ENCODE measurements at places on chromosomes 16 and 17.

DNA sequence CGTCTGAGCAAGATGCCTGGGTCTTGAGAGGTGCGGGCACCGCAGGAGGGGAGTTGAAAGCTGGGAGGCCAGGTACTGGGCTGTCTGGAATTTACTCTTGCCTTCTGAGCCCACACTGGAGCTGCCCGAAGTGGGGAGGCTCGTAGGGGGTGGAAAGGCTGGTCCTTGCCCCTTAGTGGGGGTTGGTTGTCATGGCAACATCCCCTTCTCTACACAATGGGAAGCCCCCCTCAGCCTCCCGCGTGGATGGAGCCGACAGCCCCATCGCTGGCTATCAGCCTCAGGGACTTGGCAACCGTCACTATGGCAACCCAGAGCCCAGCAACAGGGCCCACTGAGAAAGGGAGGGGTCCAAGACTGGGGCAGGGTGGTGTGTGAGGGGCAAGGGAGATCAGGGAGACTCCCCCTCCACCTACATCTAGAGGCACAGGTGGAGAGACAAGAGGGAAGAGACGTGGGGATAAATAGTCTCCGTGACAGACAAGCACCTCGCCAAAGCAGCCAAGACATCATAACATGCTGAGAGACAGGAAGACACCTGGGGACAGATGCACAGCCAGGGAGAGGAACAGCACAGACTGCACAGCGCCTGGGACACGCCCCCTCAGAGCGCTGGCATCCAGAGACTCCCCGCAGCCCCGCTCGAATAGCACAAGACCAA is 5.3 kb upstream of the DNAH2 start:
- no peak for DNase-seq

GRCh38 chr16:88809676-88810165 is 2.0 kb downstream of the APRT start:
- no peak for DNase-seq

GRCh38 chr16:55149622-55150021 is 174.4 kb upstream of the IRX6 start:
- no peak for DNase-seq

- peak; percentile 69 for DNase-seq
These were observed 7.1 kb downstream of the COL1A1 start for GRCh38 chr17:50194140-50194933.

DNA sequence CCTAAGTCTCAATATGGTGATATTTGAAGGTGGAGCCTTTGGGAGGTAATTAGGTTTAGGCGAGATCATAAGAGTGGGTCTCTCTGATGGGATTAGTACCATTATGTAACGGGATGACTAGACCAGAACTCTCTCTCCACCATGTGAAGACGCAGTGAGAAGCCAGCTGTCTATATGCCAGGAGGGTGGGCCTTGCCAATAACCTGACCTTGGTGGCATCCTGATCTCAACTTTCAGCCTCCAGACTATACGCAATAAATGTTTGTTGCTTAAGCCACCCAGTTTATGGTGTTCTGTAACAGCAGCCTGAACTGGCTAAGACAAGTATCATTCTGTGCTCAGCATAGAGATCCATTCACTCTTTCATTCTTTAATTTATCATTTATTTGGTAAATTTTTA is 167.2 kb upstream of the CDH11 start:
- DNase-seq = no peak

DNA sequence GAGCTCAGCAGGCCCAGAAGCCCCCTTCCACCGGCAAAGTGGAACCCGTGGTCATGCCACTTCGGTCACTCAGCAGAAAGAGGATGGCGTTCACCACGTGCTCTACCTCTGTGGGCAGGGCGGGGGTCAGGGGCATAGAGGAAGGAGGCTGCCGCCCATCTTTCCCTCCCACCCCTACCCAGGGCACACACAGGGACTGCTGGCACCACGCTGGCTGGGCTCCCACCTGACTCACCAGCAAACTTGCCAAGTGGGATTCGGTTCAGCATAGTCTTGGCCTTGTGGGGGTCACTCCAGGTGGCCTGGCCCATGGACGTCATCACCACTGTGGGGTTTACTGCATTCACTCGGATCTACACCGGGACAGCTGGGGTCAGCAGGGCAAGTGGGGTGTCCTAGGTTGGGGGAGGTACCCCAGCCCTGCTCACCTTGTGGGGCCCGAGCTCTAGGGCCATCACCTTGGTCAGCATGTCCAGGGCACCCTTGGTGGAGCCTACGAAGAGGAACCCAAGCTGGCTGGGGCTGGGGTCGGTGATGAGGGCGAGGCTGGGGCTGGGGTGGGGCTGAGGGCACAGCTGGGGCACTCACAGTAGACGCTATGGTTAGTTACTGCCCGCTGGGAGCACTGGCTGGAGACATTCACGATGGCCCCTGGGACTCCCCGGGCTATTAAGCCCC is 1.4 kb downstream of the DCXR start:
- DNase-seq = no peak

GRCh38 chr17:44014133-44014436 is 678 bp downstream of the TMEM101 start:
- DNase-seq = no peak

DNA sequence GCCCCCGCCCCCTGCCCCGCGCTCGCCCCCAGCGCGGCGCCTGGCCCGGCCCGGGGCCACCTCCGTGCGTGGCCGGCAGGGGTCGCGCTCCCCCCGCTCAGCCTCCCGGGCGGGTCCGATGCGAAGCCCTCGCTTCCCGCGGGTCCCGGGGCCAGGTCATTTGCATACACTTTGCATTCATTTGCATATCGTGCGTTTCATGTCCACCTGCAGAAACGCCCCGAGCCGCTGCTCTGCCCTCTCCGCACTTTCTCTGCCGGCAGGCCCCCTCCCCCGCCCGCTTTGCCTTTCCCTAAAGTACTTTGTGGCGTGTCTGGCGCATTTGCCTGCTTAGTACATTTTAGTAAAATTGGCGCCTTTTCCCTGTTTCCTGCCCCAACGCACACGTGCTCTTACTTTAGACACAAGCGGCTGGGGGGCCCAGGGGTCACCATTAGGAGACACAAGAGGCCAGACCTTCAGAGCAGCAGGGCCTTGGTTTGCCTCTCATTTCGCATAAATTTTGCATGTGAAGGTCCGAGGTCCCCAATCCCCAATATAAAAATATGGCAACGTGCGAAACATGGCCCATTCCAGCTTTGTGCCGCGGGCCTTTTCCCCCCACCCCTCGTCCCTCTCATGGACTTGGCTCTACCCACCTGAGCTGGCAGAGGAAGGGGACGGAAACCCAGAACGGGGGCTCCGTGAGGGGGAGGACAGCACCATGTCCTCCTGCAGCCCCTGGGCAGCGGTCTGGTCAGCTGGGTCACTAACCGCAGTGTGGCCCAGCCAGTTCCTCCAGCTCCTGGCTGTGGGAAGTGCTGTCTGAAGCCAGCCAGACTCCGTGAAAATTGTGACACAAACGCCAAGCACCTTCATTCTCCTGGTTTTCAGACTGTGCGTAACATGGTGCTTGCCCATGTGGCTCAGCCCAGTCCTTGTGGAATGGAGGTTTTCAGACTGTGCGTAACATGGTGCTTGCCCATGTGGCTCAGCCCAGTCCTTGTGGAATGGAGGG is 34.8 kb downstream of the CBFA2T3 start:
- peak; percentile 73 for DNase-seq

DNA sequence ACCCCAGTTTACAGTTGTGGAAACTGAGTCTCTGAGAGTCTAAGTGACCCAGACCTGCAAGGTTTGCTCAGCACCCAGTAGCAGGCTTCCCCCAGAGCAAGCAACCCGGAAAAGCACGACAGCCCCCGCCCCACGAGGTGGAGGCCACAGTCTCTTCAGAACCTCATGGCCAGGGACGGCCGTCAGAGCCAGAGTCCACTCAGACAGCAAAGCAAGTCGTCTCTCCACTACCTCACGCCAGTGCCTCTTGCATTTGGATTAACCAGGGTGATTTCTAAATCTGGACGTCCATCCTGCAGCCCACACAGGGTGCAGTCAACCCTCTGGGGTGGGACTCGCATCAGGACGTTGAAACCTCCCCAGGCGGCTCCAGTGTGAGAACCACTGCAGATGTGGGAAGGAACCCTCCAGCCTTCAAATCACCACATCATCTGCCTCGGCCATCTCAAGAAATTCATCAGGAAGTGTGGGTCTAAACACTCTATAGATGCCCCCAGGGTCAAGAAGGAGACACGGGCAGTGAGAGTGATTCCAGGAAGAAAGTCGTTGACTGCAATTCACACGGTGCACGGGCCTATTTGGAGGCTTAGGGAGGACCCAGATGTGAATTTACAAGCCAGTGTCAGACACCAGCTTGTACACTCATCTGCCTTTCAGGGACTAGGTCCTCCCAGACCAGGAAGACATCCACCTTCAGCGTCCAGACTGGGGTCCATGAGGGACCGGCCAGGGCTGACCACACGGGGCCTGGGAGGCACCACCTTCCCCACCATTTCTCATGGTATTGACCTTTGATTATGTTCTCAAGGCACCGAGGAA is 20.2 kb upstream of the RBFOX3 start:
- DNase-seq = no peak

DNA sequence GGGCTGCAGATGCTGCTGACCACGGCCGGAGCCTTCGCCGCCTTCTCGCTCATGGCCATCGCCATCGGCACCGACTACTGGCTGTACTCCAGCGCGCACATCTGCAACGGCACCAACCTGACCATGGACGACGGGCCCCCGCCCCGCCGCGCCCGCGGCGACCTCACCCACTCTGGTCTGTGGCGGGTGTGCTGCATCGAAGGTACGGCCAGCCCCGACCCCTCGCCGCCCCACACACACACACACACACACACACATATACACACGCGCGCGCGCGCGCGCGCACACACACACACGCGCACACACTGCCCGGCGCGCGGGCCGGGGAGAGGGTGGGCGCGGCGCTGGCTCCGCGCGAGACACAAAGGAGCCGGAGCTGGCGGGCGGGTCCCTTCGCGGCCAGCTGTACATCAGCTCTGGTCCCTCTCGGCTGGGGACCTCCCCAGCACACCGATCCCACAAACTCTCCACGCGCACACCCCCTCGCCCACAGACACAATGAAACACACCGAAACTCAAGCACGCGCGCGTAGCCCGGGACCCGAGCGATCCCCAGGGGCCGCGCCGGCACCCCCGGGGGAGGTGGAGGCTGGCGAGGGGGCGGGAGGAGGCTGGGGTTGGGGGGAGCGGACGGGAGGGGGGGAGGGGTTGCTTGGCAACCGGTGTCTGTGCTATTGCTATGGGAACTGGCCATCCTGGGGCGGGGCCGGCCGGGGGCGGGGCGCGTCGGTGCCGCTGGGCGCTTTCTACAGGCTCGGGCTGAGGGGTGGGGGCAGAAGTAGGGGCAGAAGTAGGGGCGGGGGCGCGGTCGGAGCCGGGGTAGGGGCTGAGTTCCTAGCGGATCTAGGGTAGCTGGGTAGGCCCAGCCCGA is 658 bp downstream of the CACNG4 start:
- DNase-seq = peak; percentile 73

GRCh38 chr17:418421-418751 is 65.8 kb upstream of the RPH3AL start:
- DNase-seq = no peak

GRCh38 chr16:55500530-55501011 is 8.3 kb upstream of the LPCAT2 start:
- peak; percentile 83 for DNase-seq

- no peak for DNase-seq
These were observed 20.4 kb downstream of the CDH3 start for GRCh38 chr16:68665501-68665900.

- DNase-seq = peak; percentile 78
These were observed 3.6 kb upstream of the MEOX1 start for GRCh38 chr17:43665084-43665936.

DNA sequence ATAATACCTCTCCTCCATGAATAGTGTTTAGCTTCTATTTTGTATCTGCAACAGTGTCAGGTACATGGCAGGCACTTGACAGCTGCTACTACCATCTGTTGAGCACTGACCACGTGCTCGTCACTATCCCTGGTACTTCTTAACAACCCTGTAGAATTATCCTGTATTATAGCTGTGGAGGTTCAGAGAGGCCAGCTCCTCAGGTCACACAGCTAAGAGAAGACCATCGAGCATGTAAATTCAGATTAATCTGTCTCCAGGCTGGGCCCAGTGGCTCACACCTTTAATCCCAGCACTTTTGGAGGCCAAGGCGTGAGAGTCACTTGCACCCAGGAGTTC is 26.3 kb downstream of the WSB1 start:
- DNase-seq = no peak

- DNase-seq = no peak
These were observed 1.1 kb downstream of the CAMTA2 start for GRCh38 chr17:4986403-4986802.
